ENCODE measurements at places on chromosomes 2 and 18. TPM values are rescaled to one million over a fixed set of nuclear protein-coding genes. Genes with fewer than 3 reads are reported as not detected.

C2orf72 gene
- total RNA-seq = 0.18 TPM

ZNF385B gene
- total RNA-seq = not detected

DSC2 gene
- total RNA-seq = 4.4 TPM

FAP gene
- total RNA-seq = not detected

FAM237A gene
- total RNA-seq = not detected

BMP10 gene
- not detected for total RNA-seq

SCN7A gene
- total RNA-seq = not detected

MERTK gene
- total RNA-seq = 1.0 TPM

IER3IP1 gene
- 7.9 TPM for total RNA-seq

SLC4A5 gene
- 4.4 TPM for total RNA-seq

All from GM12878 (cell line).